ENCODE measurements at places on chromosomes 2 and 18.

DNA sequence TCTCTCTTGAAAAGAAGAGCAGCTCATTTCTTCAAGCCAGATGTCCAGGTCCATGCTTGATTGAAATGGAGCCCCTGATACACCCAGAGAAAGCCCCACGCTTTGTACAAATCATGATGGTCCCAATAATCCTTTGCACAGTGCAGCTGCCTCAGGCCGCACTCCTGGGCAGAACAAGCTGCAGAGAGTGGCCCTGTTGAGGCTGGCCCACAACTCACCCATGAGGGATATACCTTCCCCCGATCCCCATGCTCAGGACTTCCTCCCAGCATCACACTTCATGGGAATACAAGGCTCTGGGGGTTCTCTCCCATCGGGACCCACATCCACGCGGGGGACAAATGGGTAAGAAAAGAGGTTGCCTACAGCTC is 181.8 kb downstream of the CTIF start:
- no peak for DNase-seq

GRCh38 chr18:10841203-10841602 is 308.2 kb downstream of the PIEZO2 start:
- no peak for DNase-seq

GRCh38 chr2:101081375-101081907 is 69.7 kb downstream of the TBC1D8 start:
- no peak for DNase-seq

GRCh38 chr2:232532419-232532818 is 6.5 kb downstream of the CHRND start:
- DNase-seq: no peak

GRCh38 chr2:43343573-43344304 is 117.3 kb upstream of the ZFP36L2 start:
- DNase-seq: no peak

GRCh38 chr18:76955524-76956170 is 133.3 kb downstream of the ZNF236 start:
- DNase-seq: no peak

GRCh38 chr2:68917034-68917718 is 35.5 kb downstream of the GKN2 start:
- DNase-seq: no peak

DNA sequence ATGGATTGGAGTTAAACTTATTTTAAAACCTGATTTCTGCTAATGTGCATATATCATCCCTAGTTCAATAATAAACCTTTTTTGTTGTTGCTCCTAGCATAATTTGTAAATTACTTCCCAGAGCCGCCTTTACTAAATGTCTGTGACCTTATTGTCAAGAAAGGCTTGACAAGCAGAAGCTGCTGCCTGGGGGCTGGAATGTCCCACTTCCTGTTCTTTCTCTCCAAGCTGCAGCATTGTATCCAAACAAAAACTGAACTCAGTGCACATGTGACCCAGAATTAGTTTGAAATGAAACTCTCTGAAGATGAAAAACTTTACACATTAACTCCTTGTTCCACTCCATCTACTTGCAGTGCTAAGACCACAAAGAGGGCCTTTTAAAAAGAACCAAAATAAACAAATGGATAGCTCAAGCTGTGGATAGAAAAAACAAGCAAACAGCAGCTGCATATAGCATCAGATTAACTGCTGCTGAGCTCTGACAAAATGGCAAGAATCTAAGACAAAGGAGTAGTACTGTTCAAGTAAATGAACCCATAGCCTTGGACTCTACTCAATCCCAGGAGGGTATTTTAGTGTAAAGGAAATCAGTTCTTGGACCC is 99.8 kb upstream of the NEUROD1 start:
- DNase-seq: no peak

GRCh38 chr2:8049851-8050571 is 631.8 kb upstream of the ID2 start:
- no peak for DNase-seq

DNA sequence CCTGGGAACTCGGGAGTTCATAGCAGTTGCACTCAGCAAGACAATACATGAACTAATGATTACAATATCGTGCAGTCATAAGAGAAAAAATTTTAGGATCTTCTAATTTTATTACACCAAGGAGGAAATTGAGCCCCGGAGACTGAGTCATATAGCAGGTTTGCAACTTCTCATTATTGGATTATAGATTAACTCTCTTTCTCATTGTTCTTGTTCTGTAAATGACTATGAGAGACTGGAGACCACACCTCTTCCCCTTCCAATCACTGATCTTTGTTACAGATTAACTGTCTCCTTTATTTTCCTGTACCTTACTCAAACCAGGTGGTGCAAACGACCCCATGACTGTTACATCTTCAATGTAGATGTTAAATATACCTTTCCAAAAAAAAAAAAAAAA is 435.8 kb upstream of the DDX18 start:
- DNase-seq: no peak

DNA sequence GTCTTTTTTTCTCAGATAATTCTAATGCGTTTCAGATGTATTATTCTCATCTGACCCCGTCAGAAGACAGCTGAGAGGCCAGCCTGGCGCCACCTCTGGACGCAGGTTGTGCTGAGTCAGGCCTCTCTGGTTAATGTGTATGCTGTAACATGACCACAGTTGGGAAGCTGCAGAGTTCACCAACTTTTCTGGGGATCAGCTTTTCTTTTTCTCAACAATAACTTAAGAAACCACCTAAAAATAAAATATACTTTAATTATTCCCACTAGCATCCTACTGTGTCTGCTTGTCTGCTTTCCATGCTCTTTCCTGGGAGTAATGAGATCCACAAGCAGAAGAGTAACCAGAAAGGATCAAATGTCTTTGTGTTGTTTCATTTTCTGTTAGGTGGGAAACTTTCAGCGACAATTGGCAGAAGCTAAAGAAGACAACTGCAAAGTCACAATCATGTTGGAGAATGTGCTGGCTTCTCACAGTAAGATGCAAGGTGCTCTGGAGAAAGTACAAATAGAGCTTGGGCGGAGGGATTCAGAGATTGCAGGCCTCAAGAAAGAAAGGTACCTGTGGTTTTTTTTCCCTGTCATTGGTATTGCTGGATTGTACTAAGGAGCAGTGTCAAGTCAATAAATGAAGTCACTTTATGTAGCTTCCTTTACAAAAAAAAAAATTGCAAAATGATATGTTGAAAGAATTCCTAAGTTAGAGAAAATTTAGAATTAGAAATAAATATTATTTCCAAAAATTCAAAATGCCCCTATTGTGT is 79.8 kb downstream of the CCDC150 start:
- no peak for DNase-seq

GRCh38 chr2:188720811-188721605 is 253.2 kb upstream of the COL3A1 start:
- DNase-seq: no peak

DNA sequence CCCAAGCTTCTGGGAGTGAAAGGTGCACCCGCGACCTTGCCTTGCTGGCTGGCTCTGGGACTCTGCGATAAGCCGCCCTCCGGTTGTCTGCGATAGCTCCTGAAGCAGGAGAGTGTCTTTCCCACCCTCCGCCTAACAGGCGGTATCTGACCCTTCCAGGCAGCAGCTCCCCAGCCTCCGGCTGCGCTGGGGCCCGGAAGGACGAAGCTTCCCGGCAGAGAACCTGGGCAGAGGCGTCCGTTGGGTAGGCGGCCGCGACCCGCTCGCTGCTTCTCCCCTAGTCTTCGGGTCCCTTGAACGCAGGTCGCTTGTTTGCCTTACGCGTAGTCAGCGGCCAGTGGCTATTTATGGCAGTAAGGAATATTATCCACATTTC is 446 bp upstream of the RHBDD1 start:
- DNase-seq: no peak

DNA sequence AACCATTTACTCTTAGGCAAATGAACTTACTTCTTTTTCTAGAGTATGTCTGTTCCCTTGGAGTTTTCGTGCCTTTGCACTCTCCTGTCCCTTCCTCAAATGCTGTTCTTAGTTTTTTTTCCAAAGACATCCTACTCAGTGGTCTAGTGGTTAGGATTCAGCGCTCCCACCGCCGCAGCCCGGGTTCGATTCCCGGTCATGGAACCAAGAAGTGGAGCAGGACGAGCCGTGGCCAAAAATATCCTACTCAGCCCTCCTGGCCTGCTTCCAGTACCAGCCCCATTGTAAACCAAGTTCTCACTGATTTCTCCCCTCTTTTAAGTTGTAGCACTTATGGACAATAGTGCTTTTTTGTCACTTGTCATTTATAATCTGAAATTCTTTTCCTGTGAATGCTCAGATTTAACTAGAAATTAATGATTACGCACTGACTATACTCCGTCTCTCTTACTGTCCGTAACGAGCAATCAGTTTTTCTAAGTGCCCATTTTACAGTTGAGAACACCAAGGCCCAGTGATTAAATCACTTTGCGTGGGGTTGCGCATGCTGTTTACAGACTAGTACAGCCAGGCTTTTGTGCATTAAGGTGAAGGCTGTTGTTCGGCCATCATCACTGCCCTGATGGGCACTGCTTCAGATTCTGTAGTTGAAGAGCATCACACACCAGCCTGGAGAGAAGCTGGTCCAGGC is 17.9 kb downstream of the GREB1 start:
- DNase-seq: no peak

- DNase-seq: no peak
Measured at GRCh38 chr2:205387350-205388055, 294.8 kb upstream of the NRP2 start.

DNA sequence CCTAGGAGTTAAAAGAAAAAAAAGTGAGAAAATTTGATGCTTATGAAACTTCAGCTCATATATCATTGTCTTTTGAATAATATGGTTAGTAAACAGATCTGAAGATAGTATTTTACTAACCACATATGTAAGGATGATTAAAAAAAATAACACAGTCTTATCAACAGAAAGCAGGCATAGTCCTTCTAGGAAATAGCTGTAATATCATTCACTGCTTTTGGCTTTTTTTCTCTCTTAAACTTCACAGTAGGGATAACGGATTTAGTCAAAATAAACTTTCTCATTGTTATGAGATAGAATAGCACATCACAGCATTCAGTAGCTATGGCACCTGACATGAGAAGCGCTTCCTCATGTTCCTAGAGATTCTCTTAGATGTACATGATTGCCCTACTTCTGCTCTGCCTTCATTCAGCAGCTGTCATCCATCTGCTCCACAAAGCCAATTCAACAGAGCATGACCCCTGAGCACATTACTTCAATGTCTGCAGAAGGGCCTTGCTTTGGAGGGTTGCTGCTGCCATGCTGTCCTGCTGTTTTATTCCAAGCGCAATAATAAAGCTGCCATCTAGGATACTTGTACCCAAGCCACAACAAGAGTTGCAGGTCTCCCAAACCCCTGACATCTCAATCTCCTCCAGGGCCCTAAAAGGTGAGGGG is 67.0 kb downstream of the TTC21B start:
- DNase-seq: no peak

DNA sequence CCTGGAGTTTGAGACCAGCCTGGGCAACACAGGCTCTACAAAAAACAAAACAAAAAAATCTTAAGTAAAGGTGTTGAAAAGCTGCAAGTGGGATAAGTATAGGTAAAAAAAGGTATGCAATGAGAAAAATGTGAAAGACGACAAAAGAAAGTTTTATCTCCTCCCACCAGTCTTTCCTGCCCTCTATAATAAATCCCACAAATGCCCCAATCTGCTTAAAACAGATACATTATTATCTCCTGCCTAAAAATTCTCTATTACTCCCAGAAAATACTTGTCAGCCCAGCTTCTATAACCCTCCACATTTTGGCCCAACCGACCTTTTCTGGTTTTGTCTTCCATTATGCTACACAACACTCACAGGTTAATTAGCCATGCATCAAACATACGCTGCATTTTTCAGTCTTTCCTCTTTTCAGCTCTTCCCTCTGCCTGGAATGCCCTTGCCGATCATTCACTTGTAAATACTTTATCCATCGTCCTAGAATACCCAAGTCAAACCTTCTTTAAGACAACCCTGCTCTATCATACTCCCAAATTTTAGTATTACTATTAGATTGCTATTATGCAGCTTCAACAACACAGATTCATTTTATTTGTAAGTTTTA is 10.8 kb downstream of the ASXL2 start:
- DNase-seq: no peak

DNA sequence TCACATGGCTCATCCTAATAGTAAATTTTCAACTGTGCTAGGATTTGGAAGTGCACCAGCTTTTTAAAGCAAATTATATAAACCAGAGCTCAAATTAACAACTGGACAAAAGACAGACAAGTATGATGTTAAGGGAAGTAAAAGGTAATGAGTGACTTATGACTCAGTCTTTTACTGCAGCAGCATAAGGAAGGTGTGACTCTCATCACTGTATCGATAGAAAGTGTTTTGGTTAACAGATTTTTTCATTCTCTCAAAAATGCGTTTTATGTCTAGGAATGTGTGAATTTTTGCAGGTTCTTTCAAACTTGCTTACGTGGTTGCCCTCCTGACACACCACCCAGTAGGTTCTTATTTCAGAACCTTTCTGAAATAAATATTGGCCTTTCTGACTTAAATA is 244.2 kb upstream of the BOD1L2 start:
- no peak for DNase-seq

- no peak for DNase-seq
Measured at GRCh38 chr2:227368574-227368973, 10.5 kb downstream of the TM4SF20 start.

DNA sequence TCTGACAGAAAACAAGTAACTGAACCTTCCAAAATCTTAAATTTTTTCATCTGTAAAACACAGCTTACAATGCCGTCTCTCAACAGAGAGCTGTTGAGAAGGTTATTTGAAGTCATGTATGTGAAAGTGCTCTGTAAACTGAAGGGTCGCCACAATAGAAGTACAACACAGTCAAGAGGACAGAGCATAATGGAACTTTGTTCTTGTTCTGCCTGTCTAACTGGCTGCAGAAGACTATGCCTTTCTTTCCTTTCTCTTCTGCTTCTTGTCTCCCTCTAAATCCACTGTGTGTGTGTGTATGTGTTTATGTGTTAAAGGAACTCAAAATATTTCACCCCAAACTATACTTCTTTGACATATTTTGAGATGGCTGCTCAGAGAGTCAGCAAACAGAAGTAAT is 365.8 kb upstream of the RND3 start:
- DNase-seq: no peak

DNA sequence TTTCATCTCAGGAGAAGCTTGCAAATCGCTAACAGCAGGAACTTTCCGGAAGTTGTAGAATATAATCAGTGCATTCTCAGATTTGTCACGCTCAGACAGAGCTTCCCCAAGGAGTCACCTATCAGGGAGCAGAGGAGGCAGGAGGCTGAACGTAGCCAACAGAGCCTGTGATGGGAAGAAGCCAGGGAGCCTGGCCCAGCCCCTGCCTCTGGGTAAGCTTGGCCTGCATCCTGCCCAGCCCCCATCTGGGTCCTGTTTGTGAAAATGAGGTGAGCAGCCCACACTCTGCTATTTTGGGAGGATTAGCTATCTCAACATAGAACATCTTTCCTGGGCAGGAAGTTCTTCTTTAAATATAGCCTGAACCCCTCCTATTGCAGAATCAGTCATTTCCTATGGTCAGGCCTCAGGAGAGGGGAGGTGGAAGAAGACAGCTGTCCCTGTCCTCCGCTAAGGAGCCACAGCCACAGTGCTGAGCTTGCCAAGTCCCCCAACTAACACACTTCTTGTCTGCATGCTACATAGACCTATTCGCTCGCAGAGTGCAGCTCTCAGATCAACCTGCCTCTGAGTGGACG is 19.2 kb upstream of the PKDCC start:
- DNase-seq: no peak

GRCh38 chr2:189129971-189130370 is 49.6 kb downstream of the COL5A2 start:
- no peak for DNase-seq

All from stimulated activated CD4-positive, alpha-beta T cell treated with anti-CD3 and anti-CD28 coated beads, Interleukin-1b, Interleukin-23, amount 100 ng/mL, for 4 hours (primary cell).